NCI-H1436 (cell line): ENCODE measurements at places on chromosomes 6 and 20.
A peak's percentile ranks its signal among the peaks of the same experiment; 100 is the strongest.

DNA sequence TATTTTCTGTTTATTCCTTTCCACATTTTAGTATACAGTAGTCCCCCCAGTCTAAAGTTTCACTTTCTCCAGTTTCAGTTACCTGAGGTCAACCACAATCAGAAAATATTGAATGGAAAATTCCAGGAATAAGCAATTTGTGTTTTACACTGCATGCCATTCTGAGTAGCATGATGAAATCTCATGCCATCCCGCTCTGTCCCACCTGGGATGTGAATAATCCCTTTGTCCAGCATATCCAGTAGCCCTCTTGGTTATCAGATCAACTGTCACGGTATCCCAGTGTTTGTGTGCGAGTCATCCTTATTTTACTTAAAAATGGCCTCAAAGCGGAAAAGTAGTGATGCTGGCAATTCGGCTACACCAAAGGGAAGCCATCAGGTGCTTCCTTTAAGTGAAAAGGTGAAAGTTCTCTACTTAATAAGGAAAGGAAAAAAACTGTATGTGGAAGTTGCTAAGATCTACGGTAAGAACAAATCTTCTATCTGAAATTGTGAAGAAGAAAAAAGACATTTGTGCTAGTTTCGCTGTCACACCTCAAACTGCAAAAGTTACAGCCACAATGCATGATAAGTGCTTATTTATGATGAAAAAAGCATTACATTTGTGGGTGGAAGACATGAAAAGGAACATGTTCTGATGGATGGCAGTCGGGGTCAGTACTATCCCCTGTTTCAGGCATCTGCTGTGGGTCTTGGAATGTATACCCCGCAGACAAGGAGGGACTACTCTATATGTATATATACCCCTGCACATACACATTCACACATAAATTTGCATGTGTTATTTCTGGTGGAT lies 11.3 kb downstream of the NOX3 start:
- DNase-seq, result no peak

DNA sequence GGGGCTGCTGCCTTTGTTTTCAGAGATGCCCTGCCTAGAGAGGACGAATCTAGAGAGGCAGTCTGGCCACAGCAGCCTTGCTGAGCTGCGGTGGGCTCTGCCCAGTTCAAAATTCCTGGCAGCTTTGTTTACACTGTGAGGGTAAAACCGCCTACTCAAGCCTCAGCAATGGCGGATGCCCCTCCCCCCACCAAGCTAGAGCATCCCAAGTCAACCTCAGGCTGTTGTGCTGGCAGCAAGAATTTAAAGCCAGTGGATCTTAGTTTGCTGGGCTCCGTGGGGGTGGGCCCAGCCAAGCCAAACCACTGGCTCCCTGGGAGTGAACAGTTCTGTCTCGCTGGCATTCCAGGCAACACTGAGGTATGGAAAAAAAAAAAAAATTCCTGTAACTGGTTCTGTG lies 970.9 kb downstream of the TBC1D32 start:
- no peak for DNase-seq

GRCh38 chr6:81362246-81362645 lies 390.2 kb downstream of the TENT5A start:
- DNase-seq, result no peak

DNA sequence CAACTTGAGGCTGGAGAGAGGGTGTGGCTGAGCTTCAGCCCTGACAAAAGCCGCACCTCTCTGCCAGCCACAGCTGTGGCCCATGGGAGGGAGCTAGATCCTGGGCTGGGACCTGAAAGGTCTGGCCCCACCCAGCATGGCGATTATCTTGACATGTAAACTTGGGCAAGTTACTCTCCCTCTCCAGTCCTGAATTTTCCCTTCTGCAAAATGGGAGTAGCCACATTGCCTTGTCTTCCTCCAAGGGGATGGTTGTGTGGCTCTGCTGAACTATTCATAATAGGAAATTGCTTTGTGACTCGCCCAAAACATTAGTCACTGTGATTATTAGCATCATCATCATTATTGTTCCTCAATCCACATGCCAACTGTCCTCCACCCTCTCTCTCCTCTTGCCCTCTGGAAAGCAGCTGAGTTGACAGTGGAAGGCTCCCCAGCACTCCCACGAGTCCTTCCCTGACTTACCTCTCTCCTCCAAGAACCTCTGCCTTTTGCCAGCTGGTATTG lies 23.0 kb upstream of the RBPJL start:
- DNase-seq, result no peak

DNA sequence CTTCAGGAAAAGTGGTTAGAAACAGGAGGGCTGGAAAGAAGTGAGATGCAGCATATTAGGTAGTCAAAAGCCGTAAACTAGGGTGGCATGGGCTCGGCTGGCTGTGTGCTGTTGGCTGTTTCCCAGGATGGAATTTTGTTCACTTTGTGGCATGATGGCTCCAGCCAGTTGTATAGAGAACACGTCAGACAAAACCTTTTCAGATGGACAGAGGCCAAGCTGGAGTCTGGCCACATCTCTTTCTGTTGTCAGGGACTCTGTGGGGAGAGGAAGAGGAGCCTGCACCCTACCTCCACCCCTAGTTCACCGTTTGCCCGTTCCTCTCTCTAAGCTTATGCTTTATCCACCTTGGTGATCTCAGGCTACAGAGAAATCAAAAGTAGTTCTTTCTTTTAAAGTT lies 22.0 kb downstream of the C6orf89 start:
- DNase-seq, result no peak

- DNase-seq, result no peak
These were observed 30.7 kb downstream of the ARHGAP18 start for GRCh38 chr6:129679275-129679674.

GRCh38 chr6:138038142-138038870 lies 68.9 kb downstream of the PERP start:
- peak; percentile 8 for DNase-seq

- DNase-seq, result no peak
These were observed 56.6 kb downstream of the ARID1B start for GRCh38 chr6:156833755-156834154.

DNA sequence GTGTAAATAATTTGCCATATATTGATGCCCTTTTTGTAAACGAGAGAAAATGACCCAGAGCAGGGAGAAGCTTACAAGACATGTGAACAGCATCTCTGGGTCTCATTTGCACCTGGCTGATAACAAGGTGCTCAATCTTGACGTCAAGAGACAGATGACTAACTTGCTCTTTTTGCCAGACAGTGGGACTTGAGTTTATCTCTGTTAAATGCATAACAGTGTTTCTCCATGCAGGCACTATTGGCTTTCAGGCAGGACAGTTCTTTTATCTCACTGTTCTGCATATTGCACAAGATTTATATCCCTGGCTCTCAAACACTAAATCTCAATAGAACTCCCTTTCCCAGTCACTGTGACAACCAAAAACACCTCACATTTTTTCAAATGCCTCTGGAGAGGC lies 56.4 kb downstream of the RFX6 start:
- DNase-seq, result no peak

DNA sequence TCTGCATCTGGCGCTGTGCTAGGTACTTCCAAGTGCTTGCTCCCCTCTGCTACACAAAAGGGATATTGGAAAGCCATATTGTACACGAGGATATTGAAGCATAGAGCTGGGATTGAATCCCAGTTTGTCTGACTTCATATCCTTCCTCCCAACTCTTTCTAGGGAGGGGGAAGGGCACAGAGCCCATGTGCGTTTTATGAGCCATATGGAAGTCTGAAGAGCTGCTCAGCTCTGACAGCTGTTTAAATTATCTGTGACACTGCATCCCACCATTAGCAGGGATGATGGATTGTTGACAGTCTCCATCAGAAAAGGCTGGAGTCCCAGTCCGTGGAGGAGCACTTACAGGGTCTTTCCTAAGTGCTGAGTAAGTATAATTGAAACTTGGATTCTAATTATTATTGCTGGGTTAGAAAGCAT lies 18.4 kb downstream of the TIAM2 start:
- DNase-seq, result peak; percentile 2

- DNase-seq, result no peak
These were observed 42.3 kb downstream of the CTNNBL1 start for GRCh38 chr20:37736132-37736531.

- no peak for DNase-seq
These were observed 133.1 kb downstream of the HFE start for GRCh38 chr6:26220145-26220970.

GRCh38 chr20:57594092-57594951 lies 25.9 kb downstream of the ZBP1 start:
- peak; percentile 25 for DNase-seq

DNA sequence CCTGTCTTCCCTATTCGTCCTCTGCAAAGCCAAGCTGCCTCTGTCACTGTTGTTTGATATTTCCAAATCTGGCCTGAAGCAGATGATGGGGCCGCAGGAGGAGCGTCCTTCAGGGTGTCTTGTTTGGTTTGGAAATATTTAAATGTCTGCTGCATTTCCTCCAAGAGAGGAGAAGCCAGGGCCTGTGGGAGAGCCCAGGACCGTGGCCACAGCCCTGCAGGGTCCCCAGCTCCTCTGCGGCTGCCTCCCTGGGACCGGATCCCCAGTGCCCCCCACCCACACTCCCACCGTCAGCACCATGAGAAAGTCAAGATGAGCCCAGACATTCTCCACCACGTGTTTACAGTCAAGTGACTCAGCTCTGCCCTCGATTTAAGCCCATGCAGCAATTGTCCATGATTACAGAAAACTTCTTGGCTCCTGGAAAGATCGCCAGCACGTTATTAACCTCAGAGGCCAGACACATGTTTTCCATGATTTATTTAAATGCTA lies 18.2 kb downstream of the FOXF2 start:
- DNase-seq, result no peak

GRCh38 chr6:140202964-140203515 lies 828.6 kb upstream of the CITED2 start:
- DNase-seq, result no peak

DNA sequence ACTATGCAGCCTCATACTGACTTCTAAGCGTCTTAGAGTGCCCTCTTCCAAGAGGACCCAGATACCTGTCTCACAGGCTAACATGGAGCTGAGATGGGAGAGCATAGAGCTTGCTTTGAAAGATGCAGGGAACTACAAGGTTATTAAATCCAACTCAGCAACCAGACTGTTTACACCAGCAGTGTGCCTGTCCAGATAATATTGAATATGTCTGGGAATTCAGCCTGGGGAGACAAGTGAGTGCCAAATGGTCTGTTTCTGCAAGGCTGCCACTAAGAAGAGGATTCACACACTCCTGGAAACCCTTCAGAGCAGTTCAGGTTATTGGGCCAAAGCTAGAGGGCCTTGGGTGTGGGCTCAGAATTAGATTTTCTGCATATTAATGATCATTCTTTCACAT lies 547.8 kb downstream of the PTPRT start:
- DNase-seq, result no peak

- no peak for DNase-seq
These were observed 107.5 kb downstream of the TMEM170B start for GRCh38 chr6:11645016-11645415.

DNA sequence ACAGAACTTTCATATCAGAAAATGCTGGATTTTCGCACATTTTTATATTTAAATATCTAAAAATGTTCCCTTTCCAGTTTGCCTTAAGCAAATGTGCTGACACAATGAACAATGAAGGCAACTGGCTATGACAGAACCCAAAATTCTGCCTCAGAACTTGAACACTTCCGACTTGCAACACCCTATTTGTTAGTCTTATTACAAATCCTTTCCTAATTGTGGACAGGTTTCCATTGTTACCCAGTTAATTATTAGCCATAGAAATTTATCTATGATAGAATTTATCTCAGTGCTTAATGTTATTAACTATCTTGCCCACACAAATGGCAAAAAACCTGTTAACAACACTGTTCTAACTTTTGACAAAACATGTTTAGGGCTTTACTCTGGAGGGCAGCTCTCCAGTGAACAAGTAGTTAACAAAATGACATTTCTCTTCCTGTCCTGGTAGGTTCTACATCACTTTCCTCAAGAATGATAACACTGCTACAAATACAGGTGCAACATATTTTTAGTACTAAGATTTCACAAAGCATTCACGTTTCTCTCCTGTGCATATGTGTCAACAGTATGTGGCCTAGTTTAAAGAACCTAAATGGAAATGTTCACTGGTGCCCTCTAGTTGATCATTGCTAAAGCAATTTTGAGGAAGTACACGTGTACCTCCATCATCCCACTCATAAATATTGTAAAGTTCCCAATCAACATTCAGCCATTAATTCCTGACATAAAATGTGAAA lies 58.4 kb downstream of the HIVEP2 start:
- no peak for DNase-seq

DNA sequence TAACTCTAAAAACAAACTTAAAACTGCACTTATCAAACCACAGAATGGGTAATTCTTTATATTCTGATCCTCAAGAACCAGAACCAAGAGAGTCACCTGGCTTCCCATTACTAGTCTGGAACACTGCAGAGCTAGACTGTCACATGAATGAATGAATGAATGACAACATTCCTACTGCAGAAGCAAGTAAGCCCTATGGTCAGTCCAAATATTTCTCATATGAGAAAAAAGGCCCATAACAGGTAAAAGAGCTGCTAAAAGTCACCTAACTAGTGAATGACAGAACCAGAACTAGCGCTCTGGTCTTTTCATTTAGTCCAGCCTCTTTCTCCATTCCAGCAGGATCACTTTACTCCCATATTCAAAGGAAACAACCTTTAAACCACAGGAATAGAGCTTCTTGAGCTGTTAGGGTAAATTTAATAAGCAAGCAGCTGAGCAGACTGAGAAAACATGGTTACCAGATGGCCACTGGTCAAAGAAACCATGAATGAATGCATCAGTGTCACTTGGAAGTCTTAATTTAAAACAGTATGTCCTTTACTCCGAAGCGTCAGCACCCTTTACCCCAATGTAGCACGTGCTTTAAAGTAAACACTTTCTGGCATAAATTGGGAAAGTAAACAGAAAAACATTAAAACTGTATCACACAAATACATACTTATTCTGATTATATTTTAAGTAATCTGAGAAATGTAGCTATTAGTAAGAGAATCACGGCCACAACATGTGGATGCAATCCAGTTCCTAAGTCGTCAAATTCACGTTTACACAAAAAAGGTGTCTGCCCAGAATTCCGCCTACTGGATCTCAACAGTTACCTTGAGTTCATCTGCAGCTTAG lies 1.4 kb downstream of the PREP start:
- no peak for DNase-seq

- peak; percentile 7 for DNase-seq
These were observed at the start of gene C6orf118 for GRCh38 chr6:165308926-165309731. Gene C6orf118, minus strand, starts transcription at chr6:165309605. Its CDS starts 19 bp downstream, at chr6:165309586.

GRCh38 chr6:20746024-20746423 lies 211.8 kb downstream of the CDKAL1 start:
- no peak for DNase-seq

- DNase-seq, result peak; percentile 48
These were observed 608 bp upstream of the EIF2S2 start for GRCh38 chr20:34112600-34113101.
